ENCODE measurements at places on chromosomes 4 and X.

- peak; percentile 54 for DNase-seq
Observed at GRCh38 chr4:128810331-128810870, 901 bp downstream of the JADE1 start.

- no peak for DNase-seq
Observed at GRCh38 chr4:26613237-26613636, 29.4 kb downstream of the TBC1D19 start.

DNA sequence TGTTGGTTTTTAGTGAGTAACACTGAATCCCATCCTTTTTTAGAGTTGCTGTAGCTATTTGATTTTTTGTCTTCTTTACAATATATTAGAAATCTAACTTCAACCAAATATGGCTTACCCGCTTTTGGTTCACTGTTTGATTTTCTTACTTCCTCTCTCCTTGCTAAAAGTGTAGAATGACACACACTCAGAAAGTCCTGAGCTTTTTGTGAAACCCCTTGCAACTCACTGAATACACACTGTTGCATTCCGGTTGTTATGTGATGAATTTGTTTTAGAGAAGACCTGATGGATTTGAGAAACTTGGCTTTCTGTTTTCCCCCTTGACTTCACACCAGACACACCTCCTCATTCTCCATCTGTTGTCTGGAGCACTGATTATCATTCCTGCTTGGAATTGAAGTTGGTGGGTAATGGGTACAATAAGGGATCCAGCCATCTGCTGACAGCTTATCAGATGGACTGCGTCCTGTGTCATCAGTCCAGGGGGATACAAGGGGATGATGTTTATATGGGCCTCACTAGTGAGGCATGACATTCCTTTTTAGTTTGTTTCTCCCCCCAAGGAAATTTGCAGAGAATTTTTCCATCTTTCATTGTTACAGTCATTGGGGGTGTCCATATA, 5.2 kb downstream of the TMEM164 start:
- DNase-seq: no peak

DNA sequence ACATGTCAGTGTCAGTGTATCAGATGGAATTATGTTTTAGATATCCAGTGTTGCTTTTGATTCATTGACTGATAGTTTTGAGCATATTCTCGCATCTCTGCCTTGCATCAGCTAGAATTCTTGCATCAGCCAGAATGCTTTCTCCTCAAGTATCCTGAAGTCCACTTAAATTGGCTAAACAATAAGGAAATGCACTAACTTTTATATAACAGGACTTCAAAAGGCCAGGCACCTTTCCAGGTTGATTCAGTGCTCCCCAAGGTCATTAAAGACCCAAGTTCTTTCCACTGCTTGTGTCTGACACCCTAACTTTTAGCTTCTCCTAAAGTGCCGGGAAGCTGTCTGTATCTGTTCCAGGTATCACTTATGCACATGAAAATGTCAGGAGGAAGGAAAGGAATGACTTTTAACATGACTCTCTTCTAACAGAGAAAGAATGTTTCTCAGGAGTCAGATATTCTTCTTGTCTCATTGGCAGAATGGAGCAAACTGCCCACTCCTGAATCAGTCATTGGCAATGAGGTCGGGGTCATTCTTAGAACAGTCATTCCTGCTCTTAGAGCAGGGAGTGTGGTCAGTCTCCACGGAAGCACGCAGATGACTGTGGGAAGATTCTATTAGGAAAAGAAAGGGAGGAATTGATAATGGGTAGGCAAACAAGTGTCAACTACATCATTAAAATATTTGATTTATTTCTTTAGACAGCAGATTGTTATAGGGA, 92.9 kb upstream of the TLL1 start:
- no peak for DNase-seq

GRCh38 chrX:31656013-31656412, 584.2 kb upstream of the FTHL17 start:
- peak; percentile 53 for DNase-seq

DNA sequence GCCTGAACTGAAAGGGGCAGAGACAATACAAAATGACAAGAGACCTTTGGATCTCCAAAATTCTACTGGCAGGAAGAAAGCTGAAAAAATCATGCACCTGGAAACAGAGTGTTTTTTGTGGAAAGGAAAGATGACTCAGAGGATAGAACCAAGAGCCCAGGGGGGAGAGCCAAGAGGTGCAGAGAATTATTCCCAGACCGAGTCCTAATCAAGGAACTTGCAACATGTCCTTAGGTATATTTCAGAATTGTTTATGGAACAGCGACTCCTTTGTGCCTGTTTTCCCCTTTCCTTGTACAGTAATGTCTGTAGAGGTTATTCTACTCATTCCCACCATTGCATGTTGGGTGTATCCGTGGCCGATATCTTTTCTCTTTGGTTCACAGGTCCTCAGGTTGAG, 71.7 kb downstream of the YIPF6 start:
- DNase-seq: peak; percentile 0

GRCh38 chrX:45628041-45628440, 427.4 kb upstream of the DIPK2B start:
- DNase-seq: no peak

DNA sequence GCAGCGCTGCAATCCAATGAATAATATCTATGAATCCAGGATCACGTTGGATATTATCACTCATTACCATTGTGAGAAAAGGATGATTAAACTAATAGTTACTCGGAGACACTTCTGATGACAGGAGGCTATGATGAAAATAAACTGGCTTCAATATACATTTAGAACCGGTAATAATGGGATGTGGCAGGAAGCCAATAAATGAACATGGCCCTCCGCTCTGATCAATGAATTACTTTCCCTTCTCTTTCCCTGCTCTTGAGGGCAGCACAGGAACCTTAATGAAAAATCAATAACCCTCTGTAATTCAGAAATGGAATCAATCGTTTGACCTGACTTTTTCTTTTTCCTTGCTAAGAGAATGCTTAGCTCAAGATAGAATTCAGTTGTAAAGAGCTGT, 103.9 kb upstream of the PAQR3 start:
- no peak for DNase-seq

GRCh38 chr4:98745366-98745765, 87.0 kb upstream of the TSPAN5 start:
- DNase-seq: no peak

DNA sequence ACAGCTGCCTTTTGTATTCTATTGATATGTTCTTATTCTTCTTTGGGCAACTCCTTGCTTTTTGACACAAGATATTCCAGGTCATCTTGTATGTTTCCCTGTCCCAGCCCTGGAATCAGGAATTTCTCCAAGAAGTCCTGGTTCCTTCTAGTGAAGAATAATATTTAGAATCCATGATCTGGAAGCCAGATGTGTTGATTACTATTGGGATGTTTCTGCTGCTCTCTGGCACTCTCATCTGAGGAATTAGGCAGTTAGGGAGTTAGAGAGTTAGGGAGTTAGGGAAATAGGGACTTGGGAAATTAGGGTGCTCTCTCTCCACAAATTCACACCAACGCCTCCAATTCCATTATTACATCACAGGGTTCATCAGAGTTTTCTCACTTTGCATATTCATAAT, 191.2 kb downstream of the ZNF330 start:
- DNase-seq: no peak

- DNase-seq: peak; percentile 65
Observed at GRCh38 chrX:73577361-73577760, 14.4 kb downstream of the CHIC1 start.

GRCh38 chrX:15973299-15973698, 118.7 kb upstream of the AP1S2 start:
- no peak for DNase-seq

GRCh38 chr4:143397335-143397734, 60.7 kb downstream of the GAB1 start:
- DNase-seq: no peak

DNA sequence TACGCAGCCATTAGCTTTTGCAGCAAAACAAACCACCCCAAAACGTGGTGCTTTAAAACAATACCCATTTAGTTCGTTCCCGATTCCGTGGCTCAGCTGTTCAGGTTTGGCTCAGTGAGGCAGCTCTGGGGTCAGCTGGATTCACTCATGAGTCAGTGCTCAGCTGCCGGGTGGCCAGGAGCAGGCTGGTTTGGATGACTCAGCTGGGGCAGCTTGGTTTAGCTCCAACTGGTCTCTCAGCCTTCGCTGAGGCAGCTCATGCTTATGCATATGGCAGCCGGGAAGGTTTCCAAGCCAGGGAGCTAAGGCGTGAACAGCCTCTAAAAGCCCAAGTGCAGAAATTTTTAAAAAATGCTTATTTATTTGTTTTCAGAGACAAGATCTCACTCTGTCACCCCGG, 13.3 kb upstream of the CD99 start:
- peak; percentile 66 for DNase-seq

GRCh38 chrX:131723646-131724045, 179.8 kb downstream of the OR13H1 start:
- DNase-seq: no peak

GRCh38 chr4:32010221-32010620, 1290.1 kb downstream of the PCDH7 start:
- no peak for DNase-seq

GRCh38 chr4:163768014-163768413, 273.5 kb downstream of the TMA16 start:
- no peak for DNase-seq

DNA sequence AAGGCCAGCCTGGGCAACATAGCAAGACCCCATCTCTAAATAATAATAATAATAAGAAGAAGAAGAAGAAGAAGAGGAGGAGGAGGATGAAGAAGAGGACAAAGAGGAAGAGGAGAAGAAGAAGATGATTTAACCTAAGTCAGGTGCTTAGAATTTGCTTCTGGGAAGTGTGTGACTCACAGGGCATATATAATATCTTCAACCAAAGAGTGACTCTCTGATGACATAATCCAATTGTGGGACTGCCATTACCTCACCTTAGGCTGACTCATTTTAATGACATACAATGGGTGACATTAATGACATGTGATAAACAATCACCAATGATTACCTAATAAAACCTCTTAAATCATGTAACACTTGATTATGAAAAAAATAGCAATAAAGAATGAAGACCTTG, 32.7 kb upstream of the MBTPS2 start:
- peak; percentile 25 for DNase-seq

GRCh38 chr4:55004831-55005230, 120.6 kb downstream of the KDR start:
- no peak for DNase-seq

- no peak for DNase-seq
Observed at GRCh38 chr4:129152350-129152749, 56.4 kb downstream of the C4orf33 start.

DNA sequence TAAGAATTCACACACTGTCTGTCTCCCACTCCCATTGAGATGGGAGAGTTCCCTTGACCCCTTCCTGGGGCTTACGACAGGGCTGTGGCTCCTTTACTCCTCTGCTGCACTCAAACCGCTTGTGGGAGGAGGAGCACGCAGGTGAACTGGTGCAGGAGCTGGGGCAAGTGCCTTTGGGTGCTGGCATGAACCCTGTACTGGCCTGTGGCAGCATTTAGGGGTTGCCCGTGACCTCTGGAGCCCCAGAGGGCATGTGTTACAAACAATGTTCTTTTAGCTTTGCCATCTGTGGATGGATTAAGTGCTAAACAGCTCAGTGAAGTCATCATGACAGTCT, 21.8 kb upstream of the FTHL17 start:
- DNase-seq: no peak

- DNase-seq: peak; percentile 79
Observed at GRCh38 chr4:110165382-110166286, 32.8 kb downstream of the ELOVL6 start.

- DNase-seq: no peak
Observed at GRCh38 chr4:186807808-186808629, 84.4 kb upstream of the FAT1 start.

DNA sequence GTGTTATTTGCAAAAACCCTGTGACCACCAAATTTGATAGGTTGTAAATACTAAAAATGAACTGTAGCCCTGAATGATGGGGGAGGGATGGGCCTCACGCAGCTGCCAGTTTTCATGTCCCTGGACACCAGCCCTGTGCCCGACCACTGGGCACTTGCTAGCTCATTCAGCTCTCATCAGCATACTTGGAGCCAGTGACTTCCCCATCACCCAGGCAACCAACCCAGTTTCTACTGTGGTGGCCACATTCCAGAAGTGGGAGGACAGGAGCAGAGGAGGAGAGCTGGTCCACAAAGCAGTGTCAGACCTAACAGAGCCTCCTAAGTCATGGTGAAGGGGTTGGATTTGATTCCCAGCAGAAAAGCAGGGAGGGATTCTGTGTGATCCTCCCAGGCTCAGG, 128.2 kb downstream of the CPEB2 start:
- DNase-seq: no peak

DNA sequence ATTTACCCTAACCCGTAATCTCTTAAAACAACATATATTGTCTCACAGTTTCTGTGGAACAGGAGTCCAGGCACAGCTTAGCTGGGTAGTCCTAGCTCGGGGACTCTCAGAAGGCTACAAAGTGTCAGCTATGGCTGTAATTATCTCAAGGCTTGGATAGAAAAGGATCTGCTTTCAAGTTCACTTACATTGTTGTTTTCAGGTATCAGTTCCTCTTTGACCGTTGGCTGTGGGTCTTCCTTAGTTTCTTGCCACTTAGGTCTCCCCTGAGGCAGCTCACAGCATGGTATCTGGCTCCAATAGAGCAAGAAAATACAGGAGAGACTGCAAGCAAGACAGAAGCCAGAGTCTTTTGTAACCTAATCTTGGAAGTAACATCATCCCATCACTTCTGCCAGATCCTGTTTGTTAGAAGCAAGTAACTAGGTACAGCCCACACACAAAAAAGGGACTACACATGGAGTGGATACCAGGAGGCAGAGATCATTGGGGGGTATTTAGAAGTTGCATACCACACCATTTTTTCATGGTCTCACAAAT, 137.0 kb downstream of the MAGEB5 start:
- DNase-seq: no peak

DNA sequence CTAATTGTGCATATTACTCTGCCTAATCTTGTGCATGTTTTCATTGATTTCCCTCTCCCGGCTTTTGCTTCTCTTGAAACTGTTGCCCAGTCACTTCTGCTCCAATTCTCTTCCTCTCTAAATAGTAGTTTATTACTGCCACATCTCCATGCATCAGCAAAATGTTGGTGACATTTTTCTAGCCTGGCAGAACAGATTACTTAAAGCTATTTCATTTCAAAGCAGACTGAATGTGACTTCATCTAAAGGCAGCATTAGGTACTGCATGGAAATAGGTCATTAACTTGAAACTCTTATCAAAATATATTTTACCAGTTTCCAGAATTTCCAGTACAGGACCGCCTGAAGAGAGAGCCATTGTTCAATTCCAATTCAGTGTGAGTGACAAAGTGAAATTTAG, 52.4 kb downstream of the HPGDS start:
- no peak for DNase-seq

GRCh38 chr4:150280081-150280895, 202.0 kb downstream of the DCLK2 start:
- peak; percentile 74 for DNase-seq

DNA sequence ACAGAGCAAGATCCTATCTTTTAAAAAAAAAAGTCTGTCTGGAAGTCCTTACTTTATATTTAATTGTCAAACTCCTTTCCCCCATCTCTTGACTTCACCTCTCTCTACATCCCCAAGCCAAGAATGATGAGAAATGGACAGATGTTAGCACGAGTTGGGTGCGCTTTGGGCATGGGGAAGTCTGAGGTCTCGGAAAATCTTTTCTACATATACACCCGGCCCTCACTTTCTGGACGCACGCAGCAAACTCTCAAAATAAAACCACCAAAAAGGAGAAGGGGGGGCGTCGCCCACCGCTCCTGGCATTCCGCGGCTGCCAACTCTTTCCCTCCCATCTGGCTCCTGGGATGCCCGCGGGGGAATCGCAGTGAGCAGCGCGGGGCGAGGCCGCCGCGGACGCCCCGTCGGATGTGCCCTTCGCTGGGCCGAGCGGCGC, 756 bp downstream of the IGFBP7 start:
- no peak for DNase-seq

- DNase-seq: no peak
Observed at GRCh38 chr4:95265814-95266740, 282.7 kb downstream of the UNC5C start.

GRCh38 chr4:94412658-94413038, 39.1 kb upstream of the PDLIM5 start:
- peak; percentile 30 for DNase-seq

All from foreskin keratinocyte (primary cell).